ENCODE measurements at places on chromosomes 2 and 18. TPM values are rescaled to one million over a fixed set of nuclear protein-coding genes. Genes with fewer than 3 reads are reported as not detected.

Gene CYP26B1
- total RNA-seq, result 0.36 TPM

Gene COL4A4
- 0.67 TPM for total RNA-seq

Gene GKN1
- total RNA-seq, result not detected

Gene IL36G
- not detected for total RNA-seq

Gene CERKL
- not detected for total RNA-seq

Gene NAT8
- not detected for total RNA-seq

Gene AMER3
- total RNA-seq, result 0.19 TPM

Gene NRBP1
- 115 TPM for total RNA-seq

Gene KCNE4
- total RNA-seq, result not detected

GRCh38 chr18:10265560-10266333 is 188.7 kb upstream of the APCDD1 start:
- no peak overlapping the region for H3K4me3 ChIP-seq
- no peak overlapping the region for H3K27ac ChIP-seq
- H3K36me3 ChIP-seq, result no peaks in the 10 kb centered on the region
- no peak for DNase-seq
- no peaks in the 10 kb centered on the region for H3K4me1 ChIP-seq

DNA sequence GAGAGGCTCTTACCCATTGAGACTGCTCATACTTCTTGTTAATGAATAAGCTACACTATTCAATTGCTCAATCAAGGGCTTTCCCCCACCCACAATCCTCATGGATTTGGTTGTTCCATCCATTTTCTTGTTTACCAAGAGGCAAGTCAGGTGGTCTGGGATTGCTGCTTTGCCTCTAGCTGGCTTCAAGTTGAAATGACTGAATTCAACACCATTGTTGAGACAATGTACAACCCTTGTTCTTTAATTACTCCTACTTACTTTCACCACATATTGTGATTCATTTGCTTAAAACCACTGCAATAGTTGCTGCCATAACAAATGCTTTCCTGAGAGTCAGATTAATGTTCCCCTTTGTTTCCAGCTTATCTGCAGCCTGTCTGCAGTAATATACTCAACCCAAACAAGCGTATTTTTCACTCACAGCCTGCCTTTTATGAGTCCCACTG is 532.2 kb downstream of the RIT2 start:
- no peak overlapping the region for H3K4me3 ChIP-seq
- H3K36me3 ChIP-seq, result no peaks in the 10 kb centered on the region
- H3K4me1 ChIP-seq, result peaks cover 2% of the 10 kb centered on the region
- no peak overlapping the region for H3K27ac ChIP-seq
- DNase-seq, result no peak

DNA sequence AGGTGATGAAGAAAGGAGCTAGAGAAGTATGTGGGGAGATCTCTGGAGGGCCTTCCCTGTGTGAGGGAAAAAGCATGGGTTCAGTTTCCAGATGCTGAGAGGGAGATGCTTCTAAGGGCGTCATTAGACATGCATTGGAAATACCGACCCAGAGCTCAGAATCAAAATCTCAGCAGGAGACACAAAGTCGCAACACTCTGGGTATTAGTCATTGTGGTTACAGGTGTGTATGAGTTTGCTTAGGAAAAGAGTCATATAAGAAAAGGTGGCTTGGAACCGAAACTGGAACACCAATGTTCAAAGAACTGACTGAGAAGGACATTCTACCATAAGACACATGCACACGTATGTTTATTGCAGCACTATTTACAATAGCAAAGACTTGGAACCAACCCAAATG is 477.1 kb downstream of the FBXO15 start:
- H3K27me3 ChIP-seq, result no peaks in the 10 kb centered on the region
- H3K4me3 ChIP-seq, result no peak overlapping the region
- no peaks in the 10 kb centered on the region for H3K4me1 ChIP-seq
- no peak overlapping the region for H3K27ac ChIP-seq
- no peak for DNase-seq

DNA sequence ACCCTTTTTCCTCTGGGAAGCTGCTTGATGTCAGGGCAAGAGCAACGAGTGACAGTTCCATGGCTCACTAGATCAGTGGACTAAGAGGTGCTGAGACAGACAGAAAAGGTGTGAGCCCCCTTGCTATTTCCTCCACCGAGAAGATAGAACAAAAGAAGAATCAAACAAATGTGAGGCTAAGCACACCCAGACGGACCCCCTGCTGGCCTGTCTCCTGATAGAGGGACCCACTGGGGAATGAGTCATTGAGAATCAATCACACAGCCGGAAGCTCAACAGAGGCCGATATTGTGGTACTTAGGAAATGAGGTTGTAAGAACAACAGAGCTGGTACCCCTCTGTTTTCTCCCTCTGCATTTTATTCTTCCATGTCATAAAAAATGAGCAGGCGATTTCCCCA is 89.8 kb upstream of the TEX51 start:
- H3K4me1 ChIP-seq, result no peaks in the 10 kb centered on the region
- H3K27ac ChIP-seq, result no peak overlapping the region
- H3K27me3 ChIP-seq, result no peaks in the 10 kb centered on the region
- H3K36me3 ChIP-seq, result no peaks in the 10 kb centered on the region
- DNase-seq, result no peak

- H3K27ac ChIP-seq, result no peak overlapping the region
- no peak overlapping the region for H3K4me3 ChIP-seq
- H3K27me3 ChIP-seq, result no peaks in the 10 kb centered on the region
- H3K36me3 ChIP-seq, result no peaks in the 10 kb centered on the region
- H3K4me1 ChIP-seq, result no peaks in the 10 kb centered on the region
Measured at GRCh38 chr18:292271-292670, 24.4 kb upstream of the THOC1 start.

- no peak overlapping the region for H3K4me3 ChIP-seq
- H3K27ac ChIP-seq, result no peak overlapping the region
- H3K4me1 ChIP-seq, result no peaks in the 10 kb centered on the region
- H3K36me3 ChIP-seq, result no peaks in the 10 kb centered on the region
- no peaks in the 10 kb centered on the region for H3K27me3 ChIP-seq
- DNase-seq, result no peak
Measured at GRCh38 chr18:52077251-52077983, 262.6 kb upstream of the DCC start.

GRCh38 chr2:80490964-80491363 is 186.4 kb upstream of the LRRTM1 start:
- H3K4me3 ChIP-seq, result no peak overlapping the region
- no peak for DNase-seq
- no peaks in the 10 kb centered on the region for H3K4me1 ChIP-seq
- no peak overlapping the region for H3K27ac ChIP-seq

GRCh38 chr2:67645280-67646138 is 248.4 kb downstream of the ETAA1 start:
- no peak overlapping the region for H3K4me3 ChIP-seq
- H3K36me3 ChIP-seq, result no peaks in the 10 kb centered on the region
- DNase-seq, result no peak
- H3K27me3 ChIP-seq, result no peaks in the 10 kb centered on the region
- no peak overlapping the region for H3K27ac ChIP-seq
- H3K4me1 ChIP-seq, result no peaks in the 10 kb centered on the region

DNA sequence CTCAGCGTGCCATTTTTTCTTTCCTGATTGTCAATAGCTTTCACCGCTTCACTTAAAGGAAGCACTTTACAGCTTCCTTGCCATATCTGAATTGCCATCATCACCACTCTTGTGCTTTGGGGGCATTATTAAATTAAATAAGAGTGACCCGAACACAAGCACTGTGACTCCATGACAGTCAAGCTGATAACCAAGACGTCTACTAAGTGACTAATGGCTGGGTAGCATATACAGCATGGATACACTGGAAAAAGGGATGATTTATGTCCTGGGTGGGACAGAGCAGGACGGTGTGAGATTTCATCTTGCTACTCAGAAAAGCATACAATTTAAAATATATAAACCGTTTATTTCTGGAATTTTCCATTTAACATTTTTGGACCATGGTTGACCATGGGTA is 24.3 kb upstream of the AFF3 start:
- no peaks in the 10 kb centered on the region for H3K27me3 ChIP-seq
- DNase-seq, result no peak
- H3K4me3 ChIP-seq, result no peak overlapping the region
- no peak overlapping the region for H3K27ac ChIP-seq
- H3K36me3 ChIP-seq, result no peaks in the 10 kb centered on the region
- H3K4me1 ChIP-seq, result no peaks in the 10 kb centered on the region

GRCh38 chr2:26720322-26721114 is 28.0 kb downstream of the KCNK3 start:
- H3K4me1 ChIP-seq, result peaks cover 13% of the 10 kb centered on the region
- no peaks in the 10 kb centered on the region for H3K36me3 ChIP-seq
- no peak for DNase-seq

- H3K4me1 ChIP-seq, result no peaks in the 10 kb centered on the region
- H3K4me3 ChIP-seq, result no peak overlapping the region
Measured at GRCh38 chr2:54030806-54031205, 60.0 kb upstream of the PSME4 start.

DNA sequence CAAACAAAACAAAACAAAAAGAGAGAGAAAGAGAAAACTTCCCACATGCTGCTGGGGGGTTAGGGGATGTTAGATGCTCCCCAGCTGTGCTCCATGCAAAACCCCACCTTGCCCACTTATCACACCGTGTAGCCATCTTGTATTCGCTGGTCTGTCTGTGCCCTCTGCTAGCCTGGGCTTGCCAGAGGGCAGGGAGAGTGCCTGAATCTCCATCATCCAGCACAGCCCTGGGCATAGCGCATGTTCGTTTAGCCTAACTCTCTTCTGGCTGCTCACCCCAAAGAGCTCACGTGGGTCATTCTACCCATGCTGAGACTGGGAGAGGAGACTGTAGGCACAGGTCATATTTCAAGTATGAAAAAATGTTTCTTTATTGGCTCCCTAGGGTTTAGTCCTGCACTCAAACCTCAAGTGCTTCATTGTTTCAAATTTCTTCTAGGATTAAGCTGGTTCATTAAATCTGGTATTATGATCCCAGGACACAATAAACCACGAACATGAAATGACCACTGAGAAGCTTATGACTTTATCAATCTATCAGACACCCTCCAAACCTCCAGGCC is 100.5 kb downstream of the KCNF1 start:
- DNase-seq, result no peak
- H3K4me1 ChIP-seq, result peaks cover 4% of the 10 kb centered on the region
- H3K27ac ChIP-seq, result no peak overlapping the region
- no peaks in the 10 kb centered on the region for H3K27me3 ChIP-seq

DNA sequence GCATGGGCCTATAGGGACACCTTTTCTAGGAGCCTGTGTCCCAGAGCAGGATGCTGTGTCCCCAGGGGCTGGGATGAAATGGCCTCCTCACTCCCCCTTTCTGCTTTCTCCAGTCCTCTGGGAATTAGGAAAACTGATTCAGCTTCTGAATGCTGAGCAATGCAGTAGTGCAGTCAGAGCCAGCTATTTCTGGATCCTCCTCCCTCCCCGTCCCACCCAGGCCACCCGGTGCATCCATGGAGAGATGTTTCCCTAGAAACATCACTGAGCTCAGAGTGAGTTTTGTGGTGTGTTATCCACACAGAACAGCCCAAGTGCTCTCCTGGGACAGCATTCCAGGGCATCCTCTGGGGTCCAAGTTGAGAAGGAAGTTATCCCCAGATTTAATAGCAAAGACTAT is 125.5 kb downstream of the LOXHD1 start:
- no peaks in the 10 kb centered on the region for H3K27me3 ChIP-seq
- no peak overlapping the region for H3K4me3 ChIP-seq
- no peaks in the 10 kb centered on the region for H3K4me1 ChIP-seq
- no peak for DNase-seq
- H3K36me3 ChIP-seq, result no peaks in the 10 kb centered on the region

DNA sequence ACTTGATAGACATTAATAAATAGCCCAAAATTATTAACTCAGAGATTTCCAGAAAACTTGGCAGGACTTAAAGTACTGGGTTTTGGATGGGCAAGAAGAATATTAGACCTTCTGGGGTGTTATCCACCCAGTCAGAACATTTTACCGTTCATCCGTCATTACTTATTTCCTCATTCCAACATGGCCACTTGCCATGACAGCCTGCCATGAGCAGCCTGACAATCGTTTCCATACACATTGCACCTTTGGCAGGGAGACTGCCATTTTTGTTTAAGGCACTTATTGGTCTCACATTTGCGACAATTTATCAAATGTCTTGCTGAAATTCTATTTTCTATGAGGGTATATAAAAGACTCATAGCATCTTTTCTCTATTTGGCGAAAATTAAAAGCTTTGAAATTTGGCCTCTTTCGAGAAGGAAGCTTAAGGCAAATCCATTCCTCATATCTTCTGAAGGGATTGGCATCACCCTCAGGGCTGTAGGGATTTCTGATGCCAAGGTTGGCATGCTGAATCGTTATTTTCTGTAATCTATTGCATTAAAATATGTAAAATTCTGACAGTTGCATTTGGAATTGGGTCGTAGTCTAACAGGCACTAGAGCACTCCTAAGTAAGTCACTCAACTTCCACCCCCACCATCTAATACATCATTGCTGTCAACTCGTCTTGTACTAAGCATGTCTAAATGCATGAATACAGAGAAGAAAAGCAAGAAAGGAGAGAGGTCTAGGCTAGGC is 406.3 kb upstream of the PIK3C3 start:
- H3K27me3 ChIP-seq, result no peaks in the 10 kb centered on the region
- DNase-seq, result no peak
- H3K27ac ChIP-seq, result no peak overlapping the region
- no peaks in the 10 kb centered on the region for H3K36me3 ChIP-seq
- H3K4me3 ChIP-seq, result no peak overlapping the region

- H3K4me3 ChIP-seq, result no peak overlapping the region
- H3K4me1 ChIP-seq, result no peaks in the 10 kb centered on the region
- no peak overlapping the region for H3K27ac ChIP-seq
- no peaks in the 10 kb centered on the region for H3K27me3 ChIP-seq
Measured at GRCh38 chr18:79327199-79327721, 68.5 kb upstream of the NFATC1 start.

All from H1 (cell line).